Glomerular endothelial cell (primary cell): ENCODE measurements at places on chromosomes 6 and 20. TPM values are rescaled to one million over a fixed set of nuclear protein-coding genes. Genes with fewer than 3 reads are reported as not detected.

- DNase-seq = no peak
These were observed 47.4 kb upstream of the SAMD3 start for GRCh38 chr6:130269969-130270635.

DNA sequence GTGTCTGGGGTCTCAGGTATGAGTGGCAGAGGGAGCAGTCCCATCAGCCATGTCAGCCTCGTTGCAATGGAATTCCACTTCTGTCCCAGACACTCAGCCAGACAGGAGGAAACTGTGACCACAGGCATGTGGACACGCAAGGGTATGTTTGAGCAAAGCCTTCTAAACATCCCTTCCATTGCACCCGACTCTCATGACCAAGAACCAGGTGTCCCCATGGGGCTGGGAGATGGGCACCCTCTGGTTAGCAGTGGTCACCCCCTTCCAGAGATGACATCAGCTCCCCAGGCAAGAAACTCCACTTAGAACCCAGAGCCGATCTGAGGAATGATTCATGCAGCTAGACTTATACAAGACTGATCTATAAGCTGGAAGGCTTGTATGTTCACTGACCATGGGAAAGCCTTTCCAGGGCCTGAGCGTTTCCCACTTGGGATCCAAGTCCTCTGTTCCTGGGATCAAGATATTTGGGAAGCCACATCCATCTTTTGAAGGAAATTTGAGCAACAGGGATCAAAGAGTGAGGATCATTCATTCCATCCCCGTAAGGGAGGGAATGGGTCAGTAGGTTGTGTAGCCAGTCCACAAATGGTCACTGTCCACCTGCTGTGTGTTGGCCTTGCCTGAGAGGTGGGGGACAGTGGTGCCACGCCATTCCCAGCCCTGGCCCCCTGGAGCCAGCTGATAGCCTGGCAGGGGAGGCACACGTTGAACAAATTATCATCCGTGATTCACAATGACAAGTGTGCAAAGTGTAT lies 3.9 kb upstream of the MRGBP start:
- no peak for DNase-seq

GRCh38 chr6:97864826-97865225 lies 581.8 kb upstream of the MMS22L start:
- no peak for DNase-seq

- no peak for DNase-seq
These were observed 1.6 kb upstream of the ATP5F1E start for GRCh38 chr20:59033616-59034165.

- no peak for DNase-seq
These were observed 93.7 kb downstream of the TCP11 start for GRCh38 chr6:35047265-35048011.

DNA sequence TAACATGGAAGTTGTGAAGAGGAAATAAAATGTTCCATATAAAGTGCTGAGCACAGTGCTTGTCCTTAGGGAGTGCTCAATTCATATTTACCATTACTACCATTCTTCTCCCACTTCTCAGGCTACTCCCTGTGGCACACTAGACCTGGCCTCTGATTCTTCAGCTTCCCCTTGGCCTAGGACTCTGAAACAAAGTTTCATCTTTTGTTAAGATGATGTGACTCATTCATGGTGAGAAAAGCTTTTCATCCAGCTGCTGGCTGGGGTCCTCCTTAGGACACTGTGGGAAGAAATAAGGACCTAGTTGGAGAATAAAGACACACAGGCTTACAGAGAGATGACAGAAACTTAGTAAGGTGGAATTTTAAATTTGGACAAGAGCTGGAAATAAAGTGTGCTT lies 314.8 kb downstream of the CDC5L start:
- no peak for DNase-seq

DNA sequence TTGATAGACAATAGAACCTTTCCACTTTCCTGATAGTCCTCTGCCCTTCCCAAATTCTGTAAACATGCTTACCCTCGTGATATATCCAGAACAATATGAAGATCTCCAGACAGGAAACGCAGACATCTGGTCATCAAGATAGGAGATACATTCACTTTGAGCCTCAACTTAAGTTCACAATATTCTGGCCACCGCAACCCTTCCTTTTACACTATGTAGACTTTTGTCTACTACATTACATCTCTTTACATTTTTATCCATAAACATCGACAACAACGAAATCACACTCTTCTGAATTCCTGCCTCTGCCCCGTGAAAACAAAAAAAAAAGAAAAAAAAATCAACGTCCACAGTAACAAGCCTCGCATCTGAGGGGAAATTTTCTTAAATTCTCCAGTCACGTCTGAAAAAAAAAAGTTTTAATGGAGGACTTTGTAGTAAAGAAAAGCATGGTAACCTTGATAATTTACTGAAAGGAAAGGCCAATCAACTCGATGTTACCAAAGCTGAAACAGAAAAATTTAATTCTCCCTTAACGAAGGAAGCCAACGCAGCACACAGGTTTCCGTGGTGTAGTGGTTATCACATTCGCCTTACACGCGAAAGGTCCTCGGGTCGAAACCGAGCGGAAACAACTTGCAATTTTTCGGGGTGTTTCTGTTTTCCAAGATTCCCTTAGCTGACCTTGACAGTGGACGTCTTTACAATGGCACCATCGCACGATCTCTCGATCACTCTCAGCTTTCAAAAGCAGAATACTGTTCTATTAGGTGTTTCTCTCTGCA lies 21.8 kb downstream of the POM121L2 start:
- DNase-seq = no peak

DNA sequence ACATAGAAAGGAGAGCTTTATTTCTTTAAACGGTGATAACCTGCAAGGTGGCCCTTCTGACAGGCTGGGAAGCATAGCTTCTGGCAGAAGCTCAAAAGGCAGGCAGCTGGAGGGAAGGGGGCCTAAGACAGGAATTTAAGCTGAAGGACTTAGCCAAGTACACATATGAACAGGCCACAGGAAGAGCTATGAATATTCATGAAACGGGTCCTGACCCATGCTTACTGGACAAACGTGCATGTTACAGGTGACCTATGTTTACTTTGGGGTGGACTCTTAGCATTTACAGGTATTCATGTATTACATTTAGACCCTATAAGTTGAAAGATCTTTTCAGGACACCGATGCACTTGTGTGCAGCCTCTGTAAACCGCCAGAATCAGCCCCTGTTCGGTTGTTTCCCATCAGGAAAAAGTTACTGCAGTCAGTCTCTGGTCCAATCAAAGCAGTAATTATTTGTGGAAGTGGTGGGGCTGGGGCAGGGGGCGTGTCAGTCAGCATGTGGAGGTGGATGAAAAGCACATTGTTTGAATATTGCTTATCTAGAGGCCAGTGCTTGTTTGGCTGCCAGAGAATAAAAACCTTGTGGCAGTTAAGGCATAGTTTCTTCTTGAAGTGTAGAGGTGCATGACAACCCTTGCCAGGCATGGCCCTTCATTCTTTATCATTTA lies 2.9 kb upstream of the GZF1 start:
- DNase-seq = no peak

DNA sequence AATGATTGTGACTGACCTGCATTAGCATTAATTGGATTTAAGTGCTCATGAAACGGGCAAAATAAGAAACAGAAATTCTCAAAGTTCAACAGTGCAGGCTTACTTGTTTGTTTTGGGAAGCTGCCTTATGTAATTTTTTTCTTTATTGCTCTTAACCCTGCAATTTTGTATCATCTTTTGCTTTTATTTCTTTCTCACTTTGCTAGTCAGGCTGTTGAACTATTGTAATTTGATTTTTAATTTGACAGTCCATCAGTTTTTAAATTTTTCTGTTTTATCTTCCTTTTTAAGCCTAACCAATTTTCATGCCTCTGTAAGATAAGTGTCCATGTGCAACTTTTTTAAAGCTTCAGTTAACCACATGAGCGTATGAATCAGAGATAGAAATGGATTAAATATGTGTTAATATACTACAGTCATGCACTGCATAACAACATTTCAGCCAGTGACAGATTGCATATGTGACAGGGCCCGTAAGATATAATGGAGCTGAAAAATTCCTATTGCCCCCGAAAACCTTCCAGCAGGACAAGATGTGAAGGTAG lies 44.6 kb downstream of the PEX7 start:
- DNase-seq = no peak

DNA sequence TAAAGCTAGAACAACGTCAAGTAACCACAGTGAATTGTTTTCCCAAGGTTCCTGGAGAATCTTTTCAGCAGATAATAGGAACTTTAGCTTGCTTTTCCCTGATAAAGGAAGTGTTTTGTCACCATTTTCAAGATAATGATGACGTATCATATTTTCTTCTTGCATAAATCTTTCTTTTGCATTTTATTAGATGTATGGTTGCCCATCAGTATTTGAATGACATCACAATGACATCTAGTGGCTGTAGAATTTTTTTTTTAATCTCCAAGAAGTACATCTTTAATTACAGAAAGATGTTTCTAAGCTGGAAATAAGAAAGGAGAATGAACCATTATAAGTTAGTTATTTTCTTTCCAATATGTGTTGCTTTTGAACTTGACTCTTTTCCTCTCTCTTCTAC lies 83.0 kb downstream of the CENPW start:
- no peak for DNase-seq

GRCh38 chr20:46159101-46159897 lies 41.2 kb downstream of the CD40 start:
- DNase-seq = no peak

- DNase-seq = no peak
These were observed 55.5 kb downstream of the ATP9A start for GRCh38 chr20:51712501-51713212.

DNA sequence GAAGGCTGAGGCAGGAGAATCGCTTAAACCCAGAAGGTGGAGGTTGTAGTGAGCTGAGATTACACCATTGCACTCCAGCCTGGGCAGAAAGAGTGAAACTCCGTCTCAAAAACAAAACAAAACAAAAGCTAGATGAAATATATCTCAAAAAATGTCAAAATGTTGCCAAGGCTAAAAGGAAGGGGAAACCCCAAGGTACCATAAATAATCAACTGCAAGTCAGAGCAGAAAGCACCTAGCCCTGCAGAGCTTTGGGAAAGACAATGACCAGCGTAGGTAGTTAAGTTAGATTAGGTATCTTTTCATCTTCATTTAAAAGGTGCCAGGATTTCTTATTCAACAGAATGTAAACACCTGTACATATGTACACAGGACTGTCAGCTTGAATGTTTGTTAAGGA lies 33.0 kb downstream of the AKIRIN2 start:
- DNase-seq = no peak

GRCh38 chr6:32635526-32636123 lies 1.6 kb upstream of the HLA-DQA1 start:
- no peak for DNase-seq

- DNase-seq = no peak
These were observed 1.3 kb upstream of the UNC5CL start for GRCh38 chr6:41040101-41040939.

DNA sequence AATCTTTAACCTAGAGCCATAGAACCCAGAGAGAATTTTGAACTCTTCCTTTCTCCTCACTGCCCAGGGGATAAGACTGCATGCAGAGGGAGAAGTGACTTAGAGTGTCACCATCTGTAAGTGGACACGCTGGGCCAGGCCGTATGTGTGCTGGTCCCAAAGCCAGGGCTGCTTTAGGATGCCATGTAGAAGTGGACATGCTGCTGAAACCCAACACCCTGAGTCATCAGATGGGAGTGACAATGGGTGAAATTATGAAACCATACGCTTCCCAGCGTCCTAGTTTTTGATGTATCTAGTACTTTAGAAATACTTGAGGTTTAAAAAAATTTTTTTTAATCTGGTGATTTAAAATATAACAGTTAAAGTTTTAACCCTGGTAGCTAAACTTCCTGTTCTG lies 191.1 kb downstream of the FNDC1 start:
- DNase-seq = no peak

DNA sequence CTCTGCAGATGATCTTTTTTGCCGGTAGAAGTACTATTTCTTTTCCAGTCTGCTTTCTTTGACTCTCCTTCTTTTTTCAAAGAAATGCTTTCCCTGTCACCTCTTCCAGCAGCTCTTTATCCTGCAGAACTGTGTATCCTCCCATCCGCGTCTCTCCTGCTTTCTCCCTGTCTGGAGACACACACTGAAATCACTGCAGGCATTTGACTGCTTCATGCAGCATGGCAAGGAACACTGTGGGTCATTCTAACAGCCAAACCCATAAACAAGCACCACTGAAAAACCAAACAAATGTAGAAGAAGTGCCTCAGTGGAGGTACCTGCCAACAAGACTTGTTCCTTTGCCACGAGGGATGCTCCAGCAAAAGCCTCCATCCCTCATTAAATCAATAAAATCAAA lies 403.7 kb upstream of the CITED2 start:
- DNase-seq = no peak

- DNase-seq = no peak
These were observed 59.0 kb downstream of the COL21A1 start for GRCh38 chr6:56188429-56188828.

DNA sequence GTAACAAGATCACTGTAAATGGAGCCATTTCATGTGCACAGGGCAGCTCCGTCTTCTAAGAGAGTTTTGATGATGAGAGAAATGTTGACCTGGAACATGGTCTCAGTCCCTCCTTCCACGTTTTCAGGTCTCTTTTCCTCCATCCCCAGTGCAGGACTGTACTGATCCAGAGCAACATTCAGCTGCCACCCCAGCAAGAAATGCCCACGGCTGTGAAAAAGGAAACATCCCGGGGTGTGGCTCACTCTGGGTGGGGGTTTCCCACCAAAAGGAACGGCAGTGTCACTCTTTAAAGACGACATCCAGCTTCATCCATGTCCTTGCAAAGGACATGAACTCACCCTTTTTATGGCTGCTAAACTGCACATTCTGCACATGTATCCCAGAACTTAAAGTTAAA lies 92.6 kb downstream of the ERMARD start:
- no peak for DNase-seq

DNA sequence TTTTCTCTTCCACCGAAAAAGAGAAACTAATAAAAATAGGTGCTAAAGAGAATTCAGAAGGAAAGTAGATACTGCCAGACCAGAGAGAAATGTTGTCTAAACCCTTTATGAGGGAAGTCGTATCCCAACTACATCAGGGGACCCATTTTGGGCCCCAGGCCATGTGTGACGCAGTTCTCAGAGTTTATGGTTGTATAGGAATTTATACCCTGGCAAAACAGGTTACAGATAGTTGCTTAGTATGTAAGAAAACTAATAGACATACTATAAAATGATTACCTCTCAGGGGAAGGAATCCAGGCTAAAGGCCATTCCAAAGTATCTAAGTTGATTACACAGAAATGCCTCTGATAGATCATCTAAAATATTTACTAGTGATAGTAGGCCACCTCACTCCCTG lies 28.6 kb upstream of the SLC52A3 start:
- no peak for DNase-seq

DNA sequence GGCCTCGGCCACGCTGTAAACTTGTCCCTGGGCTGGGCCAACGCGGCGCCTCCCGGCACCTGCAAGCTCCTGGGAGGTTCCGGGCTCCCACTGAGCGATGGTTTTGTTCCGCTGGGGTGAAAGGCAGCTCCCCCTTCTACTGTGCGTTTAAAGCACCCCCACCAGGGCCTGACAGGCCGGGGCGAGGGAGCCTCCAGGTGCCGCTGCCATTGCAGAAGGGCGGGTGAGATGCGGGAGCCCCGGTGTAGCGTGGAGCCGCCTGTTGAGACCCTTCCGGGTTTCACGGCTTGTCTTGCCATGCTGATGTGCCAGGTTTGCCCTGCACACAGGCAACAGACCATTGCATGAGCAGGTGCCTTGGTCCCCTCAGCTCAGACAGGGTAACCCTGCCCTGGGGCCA lies 2.9 kb downstream of the COL20A1 start:
- DNase-seq = no peak

The UBE2C gene
- total RNA-seq = 28.8 and 38.3 TPM in 2 replicates

The TGM3 gene
- total RNA-seq = 3.5 TPM in 1 of 2 replicates, not detected in the other

The SFTA2 gene
- not detected in 2 replicates for total RNA-seq

The KCNK15 gene
- 0.35 TPM in 1 of 2 replicates, not detected in the other for total RNA-seq

The EYS gene
- 0.41 TPM in 1 of 2 replicates, not detected in the other for total RNA-seq

The ANKRD60 gene
- not detected in 2 replicates for total RNA-seq
